ENCODE measurements at places on chromosomes 11 and 22.
A peak's percentile ranks its signal among the peaks of the same experiment; 100 is the strongest.

GRCh38 chr11:12625438-12626071 lies 48.7 kb upstream of the TEAD1 start:
- DNase-seq = no peak

DNA sequence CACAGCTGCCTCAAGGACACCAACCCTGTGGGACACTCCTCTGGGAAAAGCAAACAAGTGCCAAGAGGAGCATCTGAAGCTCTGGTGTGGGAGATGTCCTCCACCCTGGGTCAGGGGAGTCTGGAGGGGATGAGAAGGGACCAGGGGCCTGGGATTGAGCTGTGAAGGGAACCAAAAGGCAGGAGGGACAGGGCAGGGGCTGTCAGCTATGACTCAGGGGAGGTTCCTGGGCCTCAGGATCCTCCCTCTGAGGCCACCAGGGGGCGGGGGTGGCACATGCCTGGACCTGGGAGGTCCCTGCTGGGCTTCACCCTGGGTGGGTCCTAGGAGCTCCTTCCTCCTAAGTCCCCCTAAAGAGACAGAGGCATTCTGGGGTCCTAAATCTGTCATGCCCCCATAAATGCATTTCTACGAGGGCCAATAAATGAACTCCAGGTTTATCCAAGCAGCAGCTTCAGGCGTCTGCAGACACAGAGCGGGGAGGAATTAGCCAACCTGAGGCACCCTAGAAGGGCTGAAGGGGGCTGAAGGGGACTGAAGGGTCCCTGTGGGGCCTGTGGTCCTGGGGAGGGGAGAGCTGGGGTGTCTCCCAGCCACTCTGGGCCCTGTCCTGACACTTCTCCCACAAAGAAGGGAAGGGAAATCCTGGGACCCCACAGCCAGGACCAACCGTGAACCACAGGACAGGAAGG lies 31.9 kb upstream of the IGLL5 start:
- no peak for DNase-seq

GRCh38 chr11:92916299-92916698 lies 53.2 kb upstream of the MTNR1B start:
- DNase-seq = no peak

DNA sequence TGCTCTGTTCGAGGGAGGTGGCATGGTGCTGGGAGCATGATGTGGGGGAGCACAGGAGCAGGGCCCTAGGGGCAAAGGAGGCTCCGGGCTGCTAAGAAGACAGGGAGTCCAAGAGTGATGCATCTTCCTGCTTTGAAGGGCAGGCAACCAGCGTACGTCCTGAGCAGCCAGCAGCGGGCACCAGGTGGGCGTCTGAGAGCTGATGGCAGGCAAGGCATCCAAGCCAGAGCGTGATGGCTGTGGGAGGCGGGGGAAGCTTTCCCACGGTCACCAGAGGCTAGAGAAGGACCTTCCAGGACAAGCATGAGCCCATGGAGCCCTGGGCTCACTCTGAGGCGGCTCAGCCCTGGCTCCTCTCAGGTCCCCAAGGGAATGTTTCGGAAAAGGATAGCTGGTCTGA lies 32.2 kb downstream of the BRD1 start:
- no peak for DNase-seq

DNA sequence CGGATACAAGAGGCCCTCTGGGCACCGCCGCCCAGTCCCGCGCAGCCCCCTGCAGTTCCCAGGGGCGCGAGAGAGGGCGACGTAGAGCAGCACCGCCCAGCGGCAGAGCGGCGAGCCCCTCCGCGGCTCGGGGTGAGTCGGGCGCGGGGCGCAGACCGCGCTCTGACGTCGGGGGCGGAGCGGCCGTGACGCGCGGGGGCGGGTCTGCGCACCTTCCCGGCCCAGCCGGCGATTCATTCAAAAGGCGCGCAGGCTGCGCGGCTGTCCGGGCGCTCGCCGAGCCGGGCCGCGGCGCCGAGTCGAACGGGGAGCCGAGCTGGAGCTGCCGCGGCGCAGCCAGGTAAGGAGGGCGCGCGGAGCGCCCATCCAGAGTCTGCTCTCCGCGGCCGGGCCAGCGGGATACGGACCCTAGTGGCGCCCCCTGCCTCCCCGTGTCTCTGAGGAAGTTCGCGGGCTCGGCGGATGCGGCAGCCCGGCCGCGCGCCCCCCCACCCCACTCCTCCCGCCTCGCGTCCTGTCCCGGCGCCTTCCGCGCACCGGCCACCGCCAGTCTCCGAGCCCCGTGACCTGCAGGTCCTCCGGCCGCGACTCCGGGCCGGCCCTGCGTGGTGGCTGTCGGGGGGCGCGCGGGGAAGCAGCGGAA lies at the start of gene RELT:
Gene RELT, plus strand, starts transcription at position 240 of the 643 bp plus-strand sequence. CDS start 12,738 bp downstream, outside the sequence.
- peak; percentile 78 for DNase-seq

- no peak for DNase-seq
Observed at GRCh38 chr11:12783765-12784164, 109.5 kb downstream of the TEAD1 start.

- DNase-seq = no peak
Observed at GRCh38 chr11:29780756-29781155, 236.1 kb downstream of the KCNA4 start.

GRCh38 chr11:103652013-103652412 lies 384.4 kb upstream of the DDI1 start:
- DNase-seq = no peak

- DNase-seq = no peak
Observed at GRCh38 chr11:69916806-69917387, 97.7 kb upstream of the FGF3 start.

GRCh38 chr11:83611600-83611999 lies 325.4 kb upstream of the CCDC90B start:
- no peak for DNase-seq

- DNase-seq = no peak
Observed at GRCh38 chr11:6362185-6362872, 27.9 kb upstream of the SMPD1 start.

- peak; percentile 23 for DNase-seq
Observed at GRCh38 chr22:29245626-29246385, 22.0 kb downstream of the RHBDD3 start.

DNA sequence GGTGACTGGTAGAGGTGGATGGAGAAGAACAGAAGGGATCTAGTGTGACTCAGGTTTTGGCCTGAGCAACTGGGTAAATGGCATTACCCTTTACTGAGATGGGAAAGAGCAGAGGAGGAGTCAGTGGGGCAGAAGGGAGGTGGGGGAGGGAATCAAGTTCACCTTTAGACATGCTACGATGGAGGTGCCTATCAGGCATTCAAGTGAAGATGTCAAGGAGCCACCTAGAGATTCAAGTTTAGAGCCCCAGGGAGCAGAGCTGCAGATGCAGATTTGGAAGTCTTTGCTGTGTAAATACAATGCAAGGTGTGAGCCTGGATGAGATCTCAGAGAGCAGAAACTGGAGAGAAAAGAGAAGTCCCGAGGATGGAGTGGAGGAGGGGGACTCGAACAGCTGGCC lies 979 bp upstream of the MOGAT2 start:
- DNase-seq = no peak

GRCh38 chr11:114129699-114130098 lies 70.2 kb downstream of the ZBTB16 start:
- DNase-seq = no peak

GRCh38 chr22:43126501-43127165 lies 16.1 kb downstream of the BIK start:
- no peak for DNase-seq

DNA sequence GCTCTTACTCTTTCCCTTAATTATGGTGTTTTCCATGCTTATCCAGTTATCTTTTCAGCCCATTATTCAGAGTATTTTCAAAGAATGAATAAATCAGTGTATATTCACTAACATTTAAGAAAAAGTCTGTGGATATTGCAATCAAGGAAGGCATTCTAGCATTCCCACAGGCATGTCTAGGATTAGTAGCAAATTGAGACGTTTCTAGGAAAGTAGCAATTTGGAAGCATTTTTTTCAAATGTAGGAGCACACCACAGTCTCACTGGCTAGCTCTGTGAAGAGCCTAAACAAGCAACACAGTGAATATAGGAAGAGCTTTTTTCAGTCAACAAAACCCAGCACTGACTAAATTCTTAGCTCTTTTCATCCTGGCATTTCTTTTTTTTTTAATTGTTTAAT lies 65.4 kb downstream of the CCDC34 start:
- no peak for DNase-seq

GRCh38 chr22:39355080-39355479 lies 5.3 kb downstream of the SYNGR1 start:
- no peak for DNase-seq

- DNase-seq = no peak
Observed at GRCh38 chr11:288478-289397, at the start of gene PGGHG. Gene PGGHG (plus strand): TSS chr11:289126. CDS start chr11:289817, 691 bp downstream.

- no peak for DNase-seq
Observed at GRCh38 chr22:47395481-47395880, 633.0 kb downstream of the TBC1D22A start.

DNA sequence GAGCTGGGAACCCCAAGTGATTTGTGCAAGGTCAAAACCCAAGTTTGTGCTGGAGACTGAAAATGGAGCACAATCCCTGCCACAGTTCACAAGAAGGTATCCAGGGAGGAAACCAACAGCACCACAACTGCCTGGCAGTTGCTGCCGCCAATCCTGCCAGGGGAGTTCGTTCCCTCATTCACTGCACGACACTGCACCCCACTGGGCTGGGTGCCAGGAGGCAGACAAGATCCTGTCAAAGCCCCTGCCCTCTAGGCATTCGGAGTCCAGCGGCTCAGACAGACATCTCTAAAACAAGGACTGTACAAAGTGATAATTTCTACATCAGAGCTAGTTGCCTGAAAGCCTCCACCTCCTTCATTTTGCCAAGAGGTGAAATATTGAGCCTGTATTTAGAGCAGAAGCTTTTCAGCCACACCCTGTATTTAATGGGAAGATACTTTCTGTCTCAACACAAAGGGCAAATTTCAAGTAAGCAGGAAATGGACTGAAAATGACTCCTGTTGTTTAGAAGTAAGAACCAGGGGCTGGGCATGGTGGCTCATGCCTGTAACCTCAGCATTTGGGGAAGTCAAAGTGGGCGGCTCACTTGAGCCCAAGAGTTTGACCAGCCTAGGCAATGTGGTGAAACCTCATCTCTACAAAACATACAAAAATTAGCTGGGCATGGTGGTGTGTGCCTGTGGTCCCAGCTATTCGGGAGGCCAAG lies 277.4 kb upstream of the NARS2 start:
- DNase-seq = no peak

DNA sequence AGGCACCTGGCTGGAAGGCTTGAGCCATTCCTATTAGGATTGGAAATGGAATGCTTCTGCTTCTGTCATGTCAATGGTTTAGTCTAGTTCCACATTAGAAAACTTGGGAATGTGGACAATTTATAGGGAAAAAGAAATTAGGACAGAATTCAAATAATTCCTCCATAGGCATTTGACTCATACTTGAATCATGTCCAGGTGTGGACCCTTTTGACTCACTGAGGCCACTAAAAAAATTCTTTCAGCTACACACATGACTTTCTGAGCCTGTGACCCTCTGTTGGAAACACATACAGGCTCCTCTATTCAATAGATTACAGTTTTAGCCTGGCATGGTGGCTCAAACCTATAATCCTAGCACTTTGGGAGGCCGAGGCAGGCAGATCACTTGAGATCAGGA lies 100.5 kb downstream of the RASSF10 start:
- no peak for DNase-seq

DNA sequence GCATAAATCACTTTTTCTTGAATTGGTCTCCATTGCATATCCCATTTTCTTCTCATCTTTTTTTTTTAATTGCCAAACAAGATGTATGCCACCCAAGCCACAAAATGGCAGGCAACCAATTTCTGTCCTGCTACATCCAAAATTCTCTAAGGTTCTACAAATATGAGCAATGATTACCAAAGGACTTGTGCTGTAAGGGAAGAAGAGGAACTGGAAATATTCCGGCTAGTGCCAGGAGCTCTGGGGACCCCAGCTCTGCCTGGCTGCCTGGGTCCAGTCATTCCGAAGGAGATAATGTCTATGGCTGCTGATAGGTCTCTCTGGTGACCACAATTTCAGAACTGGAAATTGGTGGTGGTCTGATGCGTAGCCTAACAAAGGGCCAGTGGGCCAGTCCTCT lies 17.1 kb upstream of the SNX32 start:
- no peak for DNase-seq

GRCh38 chr11:57361926-57362325 lies 19.0 kb downstream of the PRG3 start:
- DNase-seq = no peak

- DNase-seq = no peak
Observed at GRCh38 chr11:76810151-76810853, 27.1 kb downstream of the TSKU start.

- DNase-seq = no peak
Observed at GRCh38 chr11:125443767-125444311, 52.2 kb downstream of the FEZ1 start.

GRCh38 chr22:48753381-48753730 lies 1074.3 kb downstream of the BRD1 start:
- DNase-seq = no peak

DNA sequence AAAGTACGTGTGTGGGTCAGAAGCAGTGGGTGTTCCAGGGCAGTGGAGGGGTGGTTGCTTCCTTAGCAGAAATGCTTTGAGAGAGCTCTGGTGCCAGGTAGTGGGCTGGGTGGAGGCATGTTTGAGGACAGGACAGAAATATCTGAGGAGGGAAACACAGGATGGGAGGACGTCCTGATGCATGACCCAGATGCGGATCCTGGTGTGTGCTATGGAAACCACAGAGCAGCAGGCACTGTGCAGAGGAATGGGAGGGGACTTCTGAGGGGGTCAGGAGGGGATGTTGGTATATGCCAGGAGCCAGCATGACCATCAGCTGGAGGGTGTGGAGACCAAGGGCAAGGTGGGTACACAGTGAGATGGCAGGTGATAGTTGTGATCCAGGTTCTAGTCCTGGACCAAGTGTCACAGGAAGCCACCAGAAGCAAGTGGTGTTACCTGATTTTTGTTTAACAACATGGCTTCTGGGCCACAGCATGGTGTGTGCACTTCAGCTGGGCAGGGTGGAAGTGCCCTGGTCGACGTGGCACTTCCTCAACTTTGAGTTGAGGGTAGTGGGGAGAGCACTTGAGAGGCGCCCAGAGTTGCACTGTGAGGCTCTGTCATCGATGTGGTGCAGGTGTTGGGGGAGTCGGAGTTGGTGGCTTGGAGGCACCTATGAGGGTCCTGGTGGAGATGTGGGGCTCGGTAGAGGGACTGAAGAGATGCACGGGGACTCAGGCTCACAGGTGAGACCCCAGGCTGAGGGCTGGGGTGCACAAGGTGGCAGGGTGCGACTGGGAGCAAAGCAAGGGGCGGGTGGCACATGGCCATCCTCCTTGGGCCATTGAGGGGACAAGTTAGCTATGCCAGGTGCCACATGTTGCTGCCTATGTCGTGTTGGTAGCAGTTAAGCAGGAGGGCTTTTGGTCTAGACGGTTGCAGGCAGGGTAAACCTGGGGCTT lies 7.5 kb downstream of the DGCR8 start:
- DNase-seq = no peak

- DNase-seq = no peak
Observed at GRCh38 chr11:36427079-36427478, 83.0 kb downstream of the TRAF6 start.

All from NCI-H524 (cell line).